Esophagus squamous epithelium (tissue), 5 donors: ENCODE measurements at places on chromosomes 13 and 19.

GRCh38 chr19:56101746-56102535 lies 19.2 kb downstream of the ZNF787 start:
- DNase-seq, result no peak

DNA sequence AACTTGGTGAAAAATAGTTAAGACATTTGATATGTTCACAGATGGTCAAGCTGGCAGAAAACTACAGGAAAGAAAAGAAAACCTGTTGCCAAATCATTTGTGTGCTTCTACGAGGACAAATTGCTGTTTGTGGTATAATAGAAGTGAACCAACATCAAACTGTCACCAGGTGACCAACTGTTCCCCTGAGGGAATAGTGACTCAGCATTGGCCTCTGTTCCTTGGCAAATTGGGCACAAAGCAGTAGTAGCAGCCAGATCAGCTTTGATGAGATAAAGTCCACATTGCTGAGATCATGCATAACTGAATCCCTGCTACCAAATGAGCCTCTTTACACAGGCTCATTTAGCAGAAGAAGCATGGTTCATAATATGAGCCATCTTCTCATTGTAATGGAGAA lies 103.5 kb downstream of the POSTN start:
- DNase-seq, result no peak

- no peak for DNase-seq
Observed at GRCh38 chr13:74452881-74453280, 318.7 kb upstream of the KLF12 start.

GRCh38 chr13:22944378-22944777 lies 236.4 kb upstream of the SGCG start:
- DNase-seq, result no peak

DNA sequence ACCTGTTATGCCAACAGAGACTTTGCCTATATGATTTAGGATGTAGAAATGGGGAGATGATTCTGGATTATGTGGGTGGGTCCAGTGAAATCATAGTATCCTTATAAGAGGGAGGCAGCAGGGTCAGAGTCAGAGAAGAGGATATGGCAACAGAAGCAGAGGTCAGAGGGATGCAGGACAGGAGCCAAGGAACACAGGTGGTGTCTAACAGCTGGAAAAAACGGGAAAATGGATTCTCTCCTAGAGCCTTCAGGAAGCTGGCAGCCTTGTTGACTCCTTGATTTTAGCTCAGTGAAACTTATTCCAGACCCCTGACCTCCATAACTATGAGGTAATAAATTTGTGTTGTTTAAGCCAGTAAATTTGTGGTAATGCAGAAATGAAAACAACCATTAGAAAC lies 28.8 kb upstream of the OXGR1 start:
- no peak for DNase-seq
